Stimulated activated naive CD8-positive, alpha-beta T cell treated with anti-CD3 and anti-CD28 coated beads, Interleukin-15, Interleukin-2, amounts not matched to agents 100 U/mL and 50 U/mL, for 24 hours (primary cell): ENCODE measurements at places on chromosomes 16 and 17.

DNA sequence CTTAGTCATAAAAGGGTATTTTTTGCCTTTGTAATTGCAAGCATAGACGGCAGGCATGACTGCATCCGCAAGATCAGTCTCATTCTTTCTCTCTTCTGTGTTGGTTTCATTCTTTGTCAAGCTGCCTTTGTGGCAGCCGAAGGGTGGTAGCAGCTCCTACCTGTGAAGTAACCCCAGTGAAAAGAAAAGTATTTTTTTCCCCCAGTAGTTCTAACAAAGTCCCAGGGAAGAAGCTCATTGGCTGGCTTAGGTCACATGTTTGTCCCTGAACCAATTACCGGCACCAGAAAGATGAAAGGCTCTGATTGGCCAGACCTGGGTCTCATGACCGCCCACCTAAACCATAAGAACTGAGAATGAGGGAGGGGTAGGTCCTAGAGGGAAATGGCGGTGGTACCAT is 110.7 kb downstream of the RAP1GAP2 start:
- DNase-seq, result peak; percentile 23

DNA sequence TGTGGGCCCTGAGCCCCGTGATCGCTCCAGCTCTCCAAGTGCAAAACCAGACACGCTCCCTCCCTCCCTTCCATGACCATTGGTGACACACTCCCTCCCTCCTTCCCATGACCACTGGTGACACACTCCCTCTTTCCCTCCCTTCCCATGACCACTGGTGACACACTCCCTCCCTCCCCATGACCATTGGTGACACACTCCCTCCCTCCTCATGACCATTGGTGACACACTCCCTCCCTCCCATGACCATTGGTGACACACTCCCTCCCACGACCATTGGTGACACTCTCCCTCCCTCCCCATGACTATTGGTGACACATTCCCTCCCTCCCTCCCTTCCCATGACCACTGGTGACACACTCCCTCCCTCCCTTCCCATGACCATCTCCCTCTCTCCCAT is 56.3 kb downstream of the LMF1 start:
- DNase-seq, result no peak

- no peak for DNase-seq
Observed at GRCh38 chr16:17382949-17383863, 87.6 kb downstream of the XYLT1 start.

DNA sequence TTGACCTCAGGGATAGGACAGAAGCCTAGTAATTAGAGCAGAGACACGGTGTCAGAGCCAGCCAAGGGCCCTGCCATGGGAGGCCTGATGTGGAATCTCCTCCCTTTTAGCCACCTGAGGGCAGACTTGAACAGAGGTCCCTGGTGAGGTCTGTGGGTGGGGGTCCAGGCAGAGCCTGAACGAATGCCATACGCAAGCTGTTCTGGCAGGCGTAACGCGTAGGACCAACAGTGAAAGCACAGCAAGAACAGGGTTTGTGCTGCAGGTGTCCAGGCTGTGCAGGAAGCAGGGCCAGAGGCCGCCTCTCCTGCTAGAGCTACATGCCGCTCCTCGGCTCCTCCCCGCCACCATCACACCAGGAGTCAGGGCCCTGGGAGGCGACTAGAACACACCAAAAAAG is 81.9 kb upstream of the TBX2 start:
- no peak for DNase-seq

DNA sequence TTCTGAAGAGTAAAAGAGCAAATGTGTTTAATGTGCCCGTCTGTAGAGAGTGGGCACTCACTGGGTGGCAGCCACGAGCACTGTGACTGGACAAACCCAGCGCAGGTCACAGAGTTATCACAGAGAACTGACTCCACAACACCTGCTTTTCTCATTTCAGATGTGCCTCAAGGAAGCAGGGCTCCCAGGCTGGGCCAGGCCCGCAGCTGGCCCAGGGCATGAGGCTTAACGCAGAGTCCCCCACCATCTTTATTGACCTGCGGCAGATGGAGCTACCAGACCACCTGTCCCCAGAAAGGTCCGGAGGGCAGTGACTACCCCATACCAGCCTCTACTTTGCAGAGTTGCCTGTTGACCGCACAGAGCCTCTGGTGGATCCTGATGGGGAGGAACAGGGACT is 11.9 kb downstream of the DNAAF8 start:
- no peak for DNase-seq

DNA sequence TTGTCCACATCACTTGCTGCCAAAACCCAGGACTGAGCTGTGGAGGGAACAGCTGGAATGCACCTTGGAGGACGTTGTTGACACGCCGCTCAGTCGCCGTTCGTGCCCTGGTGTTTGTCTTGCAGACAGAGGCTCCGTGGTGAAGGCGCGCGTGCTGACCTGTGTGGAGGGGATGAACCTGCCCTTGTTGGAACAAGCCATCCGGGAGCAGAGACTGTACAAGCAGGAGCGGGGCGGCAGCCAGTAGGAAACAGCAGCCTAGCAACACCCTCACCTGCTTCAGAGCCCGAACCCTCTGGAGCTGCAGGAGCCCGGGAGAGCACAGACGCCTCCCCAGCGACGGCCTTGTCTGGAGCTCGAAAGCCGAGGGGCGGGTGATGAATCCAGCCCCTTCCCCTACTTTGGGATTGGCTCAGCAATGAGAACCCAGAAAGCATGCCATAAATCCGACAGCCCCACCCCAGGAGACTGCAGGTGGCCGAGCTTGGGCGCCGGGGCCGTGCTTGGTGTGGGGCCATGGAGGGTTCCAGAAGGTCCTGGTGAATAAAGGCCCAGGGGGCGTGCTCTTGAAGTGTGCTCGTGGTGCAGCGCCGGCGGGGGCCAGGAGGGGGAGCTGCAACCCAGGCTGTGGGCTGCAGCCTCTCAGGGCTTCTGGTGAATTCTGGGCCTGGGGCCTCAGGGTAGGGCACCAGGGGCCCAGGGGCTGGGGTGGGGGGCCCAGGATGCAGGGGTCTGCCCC is 470 bp upstream of the CDK3 start:
- DNase-seq, result peak; percentile 79

GRCh38 chr17:81253358-81254131 is 14.4 kb downstream of the NDUFAF8 start:
- peak; percentile 62 for DNase-seq

DNA sequence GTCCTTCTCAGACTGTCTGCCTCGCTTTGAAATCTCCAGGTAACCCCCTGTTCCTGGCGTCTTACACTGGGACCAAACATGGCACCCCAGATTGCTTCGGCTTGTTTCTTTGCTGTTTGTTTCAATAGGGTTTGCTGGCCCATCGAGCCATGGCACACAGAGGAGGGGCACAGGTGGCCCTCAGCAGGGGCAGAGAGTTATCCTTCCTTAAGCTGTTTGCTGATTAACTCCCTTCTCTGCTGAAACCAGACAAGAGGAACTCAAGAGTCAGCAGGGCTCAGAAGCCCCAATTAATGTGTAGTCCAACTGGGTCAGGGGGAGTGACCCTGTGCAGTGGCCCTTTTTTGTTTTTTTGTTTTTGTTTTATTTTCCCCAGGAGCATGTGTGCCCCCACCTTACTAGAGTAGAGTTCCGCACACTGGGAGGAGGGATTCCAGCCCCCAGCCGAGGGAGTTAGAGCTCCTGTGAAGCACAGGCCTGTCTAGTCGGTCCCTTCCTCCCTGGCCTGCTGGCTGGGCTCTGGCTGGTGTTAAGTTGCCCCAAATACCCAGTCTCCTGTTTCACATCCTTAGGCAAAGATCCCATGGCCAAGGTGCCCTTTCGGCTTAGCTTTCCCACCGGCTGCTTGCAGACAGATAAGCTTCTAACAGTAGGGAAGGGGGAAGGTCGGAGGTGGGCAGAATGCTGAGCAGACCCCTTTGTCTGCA is 39.3 kb downstream of the YPEL2 start:
- no peak for DNase-seq

DNA sequence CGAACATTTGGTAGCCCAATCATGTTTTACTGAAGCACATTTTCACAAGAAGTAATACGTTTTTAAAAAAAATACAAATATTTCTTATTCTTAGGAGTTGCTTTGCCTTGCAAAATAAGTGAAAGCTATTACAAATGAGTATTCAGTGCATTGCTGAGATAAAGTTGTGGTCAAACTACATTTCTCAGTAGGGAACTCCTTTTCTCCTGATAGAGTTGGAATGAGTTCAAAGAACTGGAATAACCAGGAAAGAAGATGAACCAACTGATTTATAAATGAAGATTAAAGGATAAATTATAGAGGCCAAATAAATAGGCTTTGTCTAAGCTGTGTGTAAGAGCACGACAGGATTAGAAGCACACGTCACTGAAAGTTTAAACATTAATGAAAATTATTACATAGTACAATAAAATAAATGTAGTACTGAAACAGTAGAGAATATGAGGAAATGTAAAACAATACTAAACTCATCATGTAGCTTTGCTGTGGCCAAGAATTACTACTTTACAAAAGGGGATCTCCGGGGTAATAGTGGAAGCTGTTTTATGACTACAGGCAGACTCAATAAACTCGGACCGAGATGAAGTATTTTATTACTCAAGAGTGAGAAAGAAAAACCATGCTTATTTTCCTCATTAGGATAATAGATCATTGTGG is 73.6 kb downstream of the KCNJ2 start:
- no peak for DNase-seq

- no peak for DNase-seq
Observed at GRCh38 chr16:84254062-84254461, 14.2 kb upstream of the KCNG4 start.
